ENCODE measurements at places on chromosomes 5 and 9.

DNA sequence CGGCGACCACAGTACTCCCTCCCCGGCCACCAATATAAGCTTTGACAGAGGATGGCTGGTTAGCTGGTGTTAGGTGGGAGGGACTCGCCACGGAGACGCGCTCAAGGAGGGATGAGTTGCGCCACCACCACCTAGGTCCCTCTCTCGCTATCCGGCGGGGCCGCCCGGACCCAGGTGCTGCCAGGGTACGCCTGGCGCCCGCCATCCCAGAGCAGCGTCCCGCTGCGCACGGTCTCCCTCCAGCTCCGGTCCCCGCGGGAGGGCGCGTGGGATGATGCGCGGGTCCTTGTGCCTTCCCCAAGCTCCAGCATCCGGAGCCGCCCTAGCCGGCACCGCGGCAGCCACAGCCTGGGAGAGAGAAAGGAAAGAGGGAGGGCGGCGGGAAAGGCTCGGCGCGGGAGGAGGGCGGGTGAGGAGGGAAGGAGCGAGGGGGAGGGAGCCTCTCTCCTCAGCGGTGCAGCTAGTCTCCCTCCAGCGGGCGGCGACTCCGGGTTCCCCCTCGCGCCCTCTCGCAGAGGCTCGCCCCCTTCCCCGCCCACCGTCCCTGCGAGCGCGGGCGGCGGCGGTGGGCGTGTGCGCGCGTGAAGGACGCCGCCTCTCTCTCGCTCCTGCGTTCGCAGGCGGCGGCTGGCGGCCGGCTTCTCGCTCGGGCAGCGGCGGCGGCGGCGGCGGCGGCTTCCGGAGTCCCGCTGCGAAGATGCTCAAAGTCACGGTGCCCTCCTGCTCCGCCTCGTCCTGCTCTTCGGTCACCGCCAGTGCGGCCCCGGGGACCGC, at the start of gene CAMK4:
Gene CAMK4 (plus strand): TSS at position 598 of the 774 bp plus-strand sequence. CDS start 100 bp downstream, at position 698.
- DNase-seq: peak; percentile 30

DNA sequence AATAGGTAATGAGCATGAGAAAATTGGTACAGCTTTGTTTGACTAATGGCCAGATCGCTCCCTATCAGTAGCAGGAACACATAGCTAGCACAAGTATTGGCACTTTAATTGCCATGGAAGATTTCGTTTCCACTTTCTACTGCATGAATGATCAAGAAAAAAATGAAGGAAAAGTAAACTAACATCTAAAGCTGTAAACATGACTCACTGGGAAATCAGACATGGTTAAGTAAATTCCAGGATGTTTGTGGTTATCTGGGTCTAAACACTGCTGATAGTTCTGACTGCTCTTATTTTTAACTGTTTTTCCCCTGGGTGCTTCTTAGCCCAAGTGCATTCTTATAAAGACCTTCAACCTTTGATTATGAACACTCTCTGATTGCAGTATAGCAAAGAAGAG, 388.9 kb downstream of the NR2F1-AS1 start:
- no peak for DNase-seq

DNA sequence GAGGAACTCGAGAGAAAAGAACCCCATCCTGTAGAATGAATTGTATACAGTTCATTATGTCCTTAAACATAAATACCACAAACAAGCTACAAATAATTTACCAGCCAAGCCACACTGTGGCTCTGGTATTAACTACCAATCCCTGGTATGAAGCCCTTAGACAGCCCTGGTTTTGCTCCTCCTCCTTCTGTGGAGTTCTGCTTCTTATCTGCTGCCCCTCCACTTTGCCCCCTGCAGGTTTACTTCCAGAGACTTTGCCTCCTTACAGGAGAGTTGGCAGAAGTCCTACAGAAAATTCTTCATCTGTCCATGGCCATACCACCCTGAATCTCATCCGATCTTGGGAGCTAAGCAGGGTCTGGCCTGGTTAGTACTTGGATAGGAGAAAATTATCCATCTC, 219.8 kb downstream of the ACTL7B start:
- no peak for DNase-seq

- DNase-seq: no peak
Observed at GRCh38 chr5:32325062-32325461, 12.3 kb upstream of the MTMR12 start.

GRCh38 chr9:100492952-100493351, 20.0 kb downstream of the TMEFF1 start:
- DNase-seq: no peak

All from stimulated activated CD4-positive, alpha-beta T cell treated with anti-CD3 and anti-CD28 coated beads, Interleukin-1b, Interleukin-23, amount 100 ng/mL, for 1 hour (primary cell).